ENCODE measurements at places on chromosomes 16 and 17.

DNA sequence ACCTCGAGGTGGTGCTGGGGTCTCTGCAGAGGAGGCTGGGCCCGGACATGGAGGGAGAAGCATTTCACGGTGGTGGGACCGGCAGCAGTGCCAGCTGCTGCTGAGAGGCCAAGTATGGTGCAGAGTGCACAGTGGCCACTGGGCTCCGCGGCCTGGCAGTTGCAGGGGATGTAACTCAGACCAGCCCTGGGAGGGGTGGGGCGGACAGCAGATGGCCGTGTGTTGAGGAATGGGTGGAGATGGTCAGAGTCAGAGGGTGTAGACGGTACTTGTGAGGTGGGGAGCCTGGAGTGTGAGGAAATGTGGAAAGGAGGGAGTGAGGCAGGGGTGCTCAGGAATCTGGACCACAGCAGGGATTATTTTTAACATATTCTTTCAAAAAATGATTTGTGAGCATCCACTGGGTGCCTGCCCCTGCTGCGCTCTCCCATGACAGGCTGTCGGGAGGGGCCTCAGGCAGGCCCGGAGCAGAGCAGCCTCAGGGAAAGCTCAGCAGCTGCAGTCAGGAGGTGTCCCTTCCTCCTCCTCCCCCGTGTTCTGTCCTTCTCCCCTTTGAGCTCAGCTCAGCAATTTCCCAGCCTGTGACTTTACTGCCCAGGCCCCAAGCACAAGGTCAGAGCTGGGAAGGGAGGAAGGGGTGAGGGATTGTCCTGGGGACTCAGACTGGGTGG lies 113.1 kb downstream of the RAP1GAP2 start:
- no peak for DNase-seq

GRCh38 chr16:13331918-13332317 lies 430.5 kb downstream of the SHISA9 start:
- no peak for DNase-seq

DNA sequence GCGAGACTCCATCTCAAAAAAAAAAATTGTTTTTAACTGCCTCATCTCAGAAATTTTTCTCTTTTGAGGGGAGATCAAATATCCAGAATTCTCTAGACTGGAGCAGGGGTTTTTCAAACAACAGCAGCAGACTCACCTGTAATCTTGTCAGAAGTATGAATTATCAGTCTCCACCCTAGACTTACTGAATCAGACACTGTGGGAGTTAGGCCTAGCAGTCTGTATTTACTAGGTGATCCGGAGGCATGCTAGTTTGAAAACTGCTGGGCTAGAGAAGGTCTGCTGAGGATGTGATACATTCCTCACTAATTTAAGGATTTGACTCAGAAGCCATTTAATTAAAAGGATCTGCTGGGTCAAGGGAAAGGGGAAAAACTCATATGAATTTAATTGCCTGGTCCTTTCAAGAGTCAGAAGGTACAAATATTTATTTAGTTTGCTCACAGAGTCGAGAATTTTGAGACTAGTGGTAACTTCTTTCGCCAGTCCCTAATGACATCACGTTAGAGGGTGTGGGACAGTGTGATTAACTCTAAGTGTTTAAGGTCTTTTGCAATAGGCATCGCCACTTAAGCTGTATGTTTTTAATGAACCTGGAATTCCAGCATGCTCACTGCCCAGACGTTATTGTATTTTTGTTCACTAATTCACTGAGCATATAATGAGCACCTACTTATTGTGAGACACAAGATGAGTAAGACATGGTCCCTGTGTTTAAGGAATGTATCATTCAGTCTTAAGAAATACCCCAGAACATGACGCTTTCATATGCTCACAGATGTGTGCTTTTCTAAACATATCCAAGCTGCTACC lies 14.2 kb downstream of the ATP6V0A1 start:
- no peak for DNase-seq

- no peak for DNase-seq
Observed at GRCh38 chr17:81095383-81095762, 60.4 kb downstream of the BAIAP2 start.

DNA sequence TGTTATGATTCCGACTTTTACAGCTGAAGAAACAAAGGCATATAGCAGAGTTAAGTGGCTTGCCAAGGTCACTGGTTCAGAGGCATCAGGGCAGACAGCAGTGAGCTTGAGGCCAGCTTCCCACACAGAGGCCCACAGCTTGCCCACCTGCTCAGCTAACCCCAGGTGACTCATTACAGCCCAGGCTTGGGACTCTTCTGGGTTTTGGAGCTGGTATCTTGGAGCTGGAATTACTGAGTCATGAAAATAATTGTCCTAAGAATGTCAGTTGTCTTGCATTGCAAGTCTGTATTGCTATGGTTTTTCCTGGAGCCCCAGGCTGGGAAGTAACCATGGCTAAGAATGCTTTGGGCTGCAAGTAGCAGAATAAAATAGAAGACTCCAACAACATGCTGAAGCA lies 32.4 kb upstream of the IRX3 start:
- no peak for DNase-seq

- no peak for DNase-seq
Observed at GRCh38 chr16:69444873-69445517, 20.6 kb downstream of the CYB5B start.

DNA sequence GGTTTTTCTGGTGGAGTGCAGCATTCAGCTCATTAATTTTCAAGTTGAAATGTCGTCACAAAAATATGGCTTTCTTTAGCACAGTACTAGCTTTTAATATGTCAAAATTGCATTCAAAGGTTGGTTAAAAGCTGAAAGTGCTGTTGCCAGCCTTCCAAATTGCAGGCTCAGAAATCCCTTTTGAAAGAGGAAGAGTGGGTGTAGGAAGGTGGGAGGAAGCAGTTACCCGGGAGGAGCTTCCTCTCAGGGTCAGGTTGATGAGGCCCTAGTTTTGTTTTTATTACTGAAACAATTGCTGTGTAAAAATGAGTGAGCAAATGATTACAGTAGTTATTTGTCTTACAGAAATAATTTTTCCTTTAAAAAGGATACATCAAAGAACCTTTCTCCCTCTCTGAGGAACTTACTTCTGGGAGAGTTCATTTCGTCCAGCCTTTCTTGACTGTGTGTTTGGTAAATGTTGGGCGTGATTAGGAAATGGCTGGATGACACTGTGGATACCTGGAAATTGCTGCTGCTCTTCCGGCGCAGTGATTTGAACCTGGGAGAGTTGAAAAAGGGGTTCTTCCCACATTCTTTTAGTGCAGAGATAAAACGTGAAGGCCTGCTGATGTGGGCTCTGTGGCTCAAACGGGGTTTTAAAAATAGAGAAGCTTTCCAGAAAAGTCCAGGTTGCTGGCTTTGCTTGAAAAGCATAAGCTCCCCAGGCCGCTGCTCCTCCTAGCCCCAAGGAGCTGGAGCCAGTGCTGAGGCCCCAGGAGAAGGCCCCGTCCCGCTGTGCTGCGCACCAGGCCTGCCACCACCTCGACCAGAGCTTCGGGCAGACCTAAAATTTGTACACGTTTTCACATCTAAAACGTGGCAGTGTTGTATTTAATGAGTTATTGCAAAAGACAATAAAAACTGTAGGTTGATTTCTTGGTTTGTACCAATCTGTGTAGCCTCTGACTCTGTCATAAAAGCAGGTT lies 41.7 kb downstream of the SEC14L1 start:
- DNase-seq, result no peak

DNA sequence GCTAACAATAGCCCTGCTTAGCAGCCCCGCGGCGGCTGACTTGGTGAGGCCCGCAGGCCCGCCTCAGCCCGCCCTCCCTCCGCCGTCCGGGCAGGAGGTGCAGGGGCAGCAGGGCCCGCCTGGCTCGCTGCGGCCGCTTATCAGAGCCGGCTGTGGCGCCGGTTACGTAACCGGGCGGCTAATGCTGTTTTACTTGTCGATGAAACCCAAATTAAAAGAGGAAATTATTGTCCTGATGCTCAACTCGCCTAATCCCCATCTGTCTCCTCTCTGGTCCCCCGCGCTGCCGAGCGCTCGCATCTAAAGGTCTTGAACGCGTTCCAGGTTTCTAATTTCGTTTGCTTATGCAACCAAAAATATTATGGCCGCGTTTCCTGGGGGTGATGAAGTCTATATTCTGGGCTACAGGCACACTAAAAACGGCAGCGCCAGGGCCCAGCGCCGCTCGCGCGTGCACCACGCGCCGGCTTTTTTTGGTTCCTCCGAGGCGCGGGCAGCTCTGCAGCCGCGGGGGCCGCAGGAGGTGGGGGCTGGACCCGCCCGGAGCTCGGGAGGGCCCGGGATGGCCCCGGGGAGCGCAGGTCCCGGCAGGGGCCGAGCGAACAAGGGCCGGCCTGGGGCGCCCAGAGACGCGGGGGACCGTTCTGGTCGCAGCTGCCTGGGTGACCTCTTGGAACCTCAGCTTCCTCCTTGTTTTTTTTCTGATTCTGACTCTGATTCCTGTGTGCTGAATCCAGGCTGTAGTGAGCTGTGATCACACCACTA lies 65.2 kb upstream of the TOB1 start:
- no peak for DNase-seq

- DNase-seq, result peak; percentile 21
Observed at GRCh38 chr16:86519649-86520316, 9.5 kb downstream of the FOXF1 start.

- DNase-seq, result no peak
Observed at GRCh38 chr16:63289834-63290460, 1253.7 kb upstream of the CDH8 start.

DNA sequence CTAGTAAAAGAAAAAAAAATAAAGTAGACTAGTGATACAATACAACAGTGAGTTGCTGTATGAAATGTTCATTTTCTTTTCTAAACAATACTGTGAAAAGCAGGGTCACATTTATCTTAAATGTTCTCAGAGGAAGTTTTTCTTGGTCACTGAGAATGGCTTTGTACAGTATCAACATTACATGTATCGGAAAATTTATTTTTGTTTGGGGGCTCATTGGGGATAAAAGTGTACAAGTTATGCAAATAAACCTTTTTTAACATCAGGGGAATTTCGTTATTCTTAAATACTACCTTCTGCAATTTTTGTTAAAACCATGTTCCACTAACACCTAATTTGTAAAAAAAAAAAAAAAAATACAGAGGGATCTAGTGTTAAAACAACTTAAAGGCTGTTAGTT lies 8.7 kb upstream of the ZNF594 start:
- DNase-seq, result no peak

DNA sequence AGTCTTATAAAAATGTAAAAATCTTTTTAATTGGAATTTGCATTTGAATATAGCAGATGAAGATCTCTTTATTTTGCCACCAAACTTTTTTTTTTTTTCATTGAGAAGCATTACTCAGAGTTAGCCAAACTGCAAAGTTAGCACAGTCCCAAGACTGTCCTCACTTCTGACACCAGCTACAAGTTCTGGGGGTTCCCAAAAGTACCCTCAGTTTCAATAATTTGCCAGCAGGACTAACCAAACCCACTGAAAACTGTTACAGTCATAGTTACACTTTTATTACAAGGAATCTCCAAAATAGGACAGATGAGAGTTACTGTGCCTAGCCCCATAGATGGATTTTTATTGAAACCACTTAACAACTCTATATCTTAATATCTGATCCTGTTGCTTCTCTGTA lies 144.1 kb downstream of the CHD9 start:
- no peak for DNase-seq

- DNase-seq, result no peak
Observed at GRCh38 chr17:2025622-2026309, 632 bp upstream of the RTN4RL1 start.

- no peak for DNase-seq
Observed at GRCh38 chr17:5506307-5506706, 19.9 kb downstream of the MIS12 start.

GRCh38 chr17:562174-562573 lies 152.5 kb downstream of the VPS53 start:
- DNase-seq, result no peak

DNA sequence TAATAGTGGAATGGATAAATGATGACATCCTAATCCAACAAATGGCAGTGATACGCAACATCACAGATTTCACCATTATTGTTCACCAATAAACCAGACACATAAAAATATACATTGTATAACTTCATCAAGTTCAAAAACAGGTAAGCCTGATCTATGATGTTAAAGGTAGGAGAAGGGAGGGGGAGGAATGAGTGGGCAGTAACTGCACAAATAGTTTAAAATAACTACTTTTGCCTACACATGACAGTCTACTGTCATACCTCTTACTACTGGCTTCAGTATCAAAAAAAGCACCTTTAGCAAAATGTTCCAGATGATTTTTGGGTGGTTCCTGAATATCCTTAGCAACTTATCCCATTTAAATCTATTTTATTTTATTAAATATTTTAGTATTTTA lies 28.8 kb downstream of the CHCT1 start:
- DNase-seq, result no peak

DNA sequence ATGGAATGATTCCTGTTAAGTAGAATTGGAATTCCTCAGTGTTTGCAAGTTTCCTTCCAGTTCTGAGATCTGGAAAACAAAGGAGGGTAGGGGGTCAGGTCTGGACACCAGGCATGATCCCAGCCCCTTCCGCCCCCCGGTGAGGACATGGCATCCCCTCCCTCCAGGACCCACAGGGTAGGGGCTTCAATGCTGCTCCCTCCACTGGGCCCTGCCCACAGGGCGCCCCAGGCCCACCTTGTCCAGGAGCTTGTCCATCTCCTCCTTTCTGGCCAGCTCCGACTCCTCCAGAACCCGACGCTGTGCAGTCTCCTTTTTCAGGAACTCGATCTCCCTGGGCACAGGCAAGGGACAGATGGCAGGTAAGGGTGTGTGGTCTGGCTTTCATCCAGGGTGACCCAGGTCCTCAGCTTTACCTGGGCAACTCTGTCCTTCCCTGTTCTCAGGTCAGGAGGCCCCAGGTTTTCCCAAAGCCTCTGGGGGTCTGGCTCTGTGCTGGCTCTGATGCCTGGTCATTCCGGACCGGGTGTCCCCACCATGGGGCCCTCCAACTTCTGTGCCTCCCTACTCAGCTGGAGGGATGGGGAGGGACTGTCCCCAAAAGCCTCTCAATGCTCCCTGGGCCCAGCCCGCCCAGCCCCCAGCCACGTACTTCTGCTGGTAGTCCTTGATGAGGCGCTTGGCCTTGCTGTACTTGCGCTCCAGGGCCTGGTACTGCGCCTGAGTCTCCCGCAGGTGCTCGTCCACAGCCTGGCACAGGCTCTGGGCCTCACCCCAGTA lies 5.5 kb upstream of the SAMD14 start:
- DNase-seq, result no peak

- no peak for DNase-seq
Observed at GRCh38 chr16:61858988-61859387, 177.2 kb downstream of the CDH8 start.

DNA sequence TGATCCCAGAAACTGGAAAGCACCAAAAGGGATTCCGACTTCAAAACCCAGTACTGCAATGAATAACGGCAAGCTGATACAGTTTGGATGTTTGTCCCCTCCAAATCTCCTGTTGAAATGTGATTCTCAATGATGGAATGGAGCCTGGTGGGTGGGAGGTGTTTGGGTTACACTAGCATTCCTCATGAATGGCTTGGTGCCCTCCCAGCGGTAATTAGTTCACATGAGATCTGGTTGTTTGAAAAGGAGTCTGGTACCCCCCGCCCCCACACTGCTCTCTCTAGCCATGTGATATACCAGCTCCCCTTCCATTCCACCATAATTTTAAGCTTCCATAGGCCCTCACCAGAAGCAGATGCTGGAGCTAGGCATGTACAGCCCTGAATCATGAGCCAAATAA lies 40.1 kb downstream of the RANBP10 start:
- no peak for DNase-seq

- no peak for DNase-seq
Observed at GRCh38 chr17:76156662-76156991, 15.6 kb upstream of the FOXJ1 start.

GRCh38 chr17:51947160-51947735 lies 211.3 kb downstream of the CA10 start:
- DNase-seq, result no peak

Data from stimulated activated CD4-positive, alpha-beta T cell treated with anti-CD3 and anti-CD28 coated beads, Interleukin-15, amount 100 ng/mL, for 1 hour (primary cell).